ENCODE measurements at places on chromosomes 5 and 9.

GRCh38 chr9:104287253-104287878 is 193.3 kb downstream of the SMC2 start:
- DNase-seq = no peak

GRCh38 chr5:58122848-58123392 is 337.0 kb downstream of the PLK2 start:
- DNase-seq = no peak

DNA sequence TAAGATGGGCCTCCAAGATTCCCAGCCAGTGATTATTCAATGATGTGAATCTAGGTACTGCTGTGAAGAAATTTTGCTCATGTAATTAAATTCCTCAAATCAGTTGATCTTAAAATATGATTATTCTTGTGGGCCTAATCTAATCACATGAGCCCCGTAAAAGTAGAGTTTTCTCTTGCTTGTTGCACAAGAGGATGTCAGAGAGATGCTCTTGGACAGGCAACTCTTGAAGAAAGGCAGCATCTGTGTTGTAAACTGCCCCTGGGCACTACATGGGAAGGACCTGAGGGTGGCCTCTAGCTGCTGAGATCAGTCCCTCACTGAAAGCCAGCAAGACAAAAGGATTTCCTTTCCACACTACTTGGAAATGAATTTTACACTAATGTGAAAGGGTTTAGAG is 132.9 kb downstream of the TRPM3 start:
- DNase-seq = no peak

DNA sequence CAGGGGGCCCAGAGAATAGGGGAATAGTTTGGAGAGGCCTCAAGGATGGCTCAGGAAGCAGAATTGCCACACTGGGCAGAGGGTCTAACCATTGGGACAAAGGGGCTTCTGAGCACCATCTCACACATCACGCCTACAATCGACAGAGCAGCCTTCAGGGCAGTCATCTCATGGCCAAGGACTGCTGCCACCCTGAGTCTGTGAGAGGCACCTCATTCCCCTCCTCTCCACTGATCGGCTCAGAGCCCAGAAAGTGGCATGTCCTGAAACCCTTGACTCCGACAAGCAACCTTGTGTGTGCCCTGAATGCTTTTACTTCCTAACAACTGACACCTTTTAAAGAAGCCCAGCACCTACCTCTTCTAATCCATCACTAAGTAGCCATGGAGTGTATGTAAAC is 128.9 kb upstream of the PTPN3 start:
- DNase-seq = no peak

- DNase-seq = no peak
Observed at GRCh38 chr9:111915425-111915758, 18.8 kb downstream of the UGCG start.

DNA sequence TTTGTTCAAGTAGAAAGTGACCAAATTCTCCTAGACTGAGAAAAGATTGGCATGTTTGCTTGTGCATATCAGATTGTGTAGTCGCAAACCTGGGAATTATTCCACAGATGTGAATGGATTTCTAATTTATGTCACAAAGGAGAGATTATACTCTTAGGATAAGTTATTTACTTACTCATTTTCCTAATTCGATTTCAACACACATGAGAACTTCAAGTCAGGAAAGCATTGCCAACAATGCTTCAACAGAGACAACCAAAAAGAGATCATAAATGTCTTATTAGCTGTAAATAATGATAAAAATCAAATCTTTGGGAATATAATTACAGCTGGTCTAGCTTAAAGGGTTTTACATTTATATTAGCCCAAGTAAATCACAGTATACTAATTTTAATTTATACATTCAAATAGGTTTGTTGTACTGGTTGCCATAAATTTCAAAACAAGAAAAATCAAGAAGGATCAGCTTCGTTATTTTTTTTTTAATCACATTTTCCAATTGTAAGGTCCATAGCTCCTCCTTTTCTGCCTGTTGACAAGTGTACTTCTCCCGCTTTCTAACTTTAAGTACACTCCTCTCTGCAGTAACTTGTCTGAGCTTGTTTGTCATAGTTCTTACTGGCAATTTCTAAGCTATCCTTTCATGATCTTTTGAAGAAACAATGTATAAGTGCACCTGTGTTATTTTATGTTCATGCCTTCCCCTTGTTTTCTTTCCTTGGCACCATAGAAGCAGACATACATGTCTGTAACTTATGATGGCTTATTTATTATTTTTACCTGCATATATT is 246.6 kb downstream of the DEPDC1B start:
- DNase-seq = no peak

GRCh38 chr5:62386824-62387223 is 16.9 kb downstream of the DIMT1 start:
- DNase-seq = no peak

DNA sequence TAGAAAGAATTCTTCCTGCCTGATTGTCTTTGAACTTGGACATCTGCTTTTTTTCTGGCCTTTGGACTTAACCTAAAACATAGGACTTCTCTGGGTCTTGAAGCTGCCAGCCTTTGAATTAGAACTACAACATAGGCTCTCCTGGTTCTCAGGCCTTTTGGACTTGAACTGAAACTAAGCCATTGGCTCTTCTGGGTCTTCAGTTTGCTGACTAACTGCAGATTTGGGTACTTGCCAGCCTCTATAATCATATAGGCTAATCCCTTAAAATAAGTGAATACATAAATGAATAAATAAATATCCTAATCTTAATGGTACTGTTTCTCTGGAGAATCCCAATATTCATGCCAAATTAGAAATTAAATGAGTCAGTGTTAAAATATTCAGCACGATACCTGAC is 473.4 kb upstream of the PAPPA start:
- no peak for DNase-seq

- no peak for DNase-seq
Observed at GRCh38 chr5:72402381-72402890, 82.3 kb downstream of the PTCD2 start.

DNA sequence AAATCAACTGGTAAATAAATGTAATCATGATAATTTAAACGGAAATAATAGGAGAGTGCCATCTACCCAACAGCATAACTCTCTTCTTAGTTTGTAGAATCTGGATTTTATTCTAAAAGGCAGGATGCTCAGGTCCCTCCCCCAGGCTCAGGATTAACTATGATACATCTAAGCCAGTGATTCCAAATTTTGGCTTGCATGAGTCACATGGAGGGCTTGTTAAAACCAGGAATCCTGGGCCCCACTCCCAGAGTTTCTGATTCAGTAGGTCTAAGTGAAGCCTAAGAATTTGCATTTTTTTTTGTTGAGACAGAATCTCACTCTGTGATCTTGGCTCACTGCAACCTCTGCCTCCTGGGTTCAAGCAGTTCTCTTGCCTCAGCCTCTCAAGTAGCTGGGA is 62.3 kb upstream of the ZFR start:
- no peak for DNase-seq

DNA sequence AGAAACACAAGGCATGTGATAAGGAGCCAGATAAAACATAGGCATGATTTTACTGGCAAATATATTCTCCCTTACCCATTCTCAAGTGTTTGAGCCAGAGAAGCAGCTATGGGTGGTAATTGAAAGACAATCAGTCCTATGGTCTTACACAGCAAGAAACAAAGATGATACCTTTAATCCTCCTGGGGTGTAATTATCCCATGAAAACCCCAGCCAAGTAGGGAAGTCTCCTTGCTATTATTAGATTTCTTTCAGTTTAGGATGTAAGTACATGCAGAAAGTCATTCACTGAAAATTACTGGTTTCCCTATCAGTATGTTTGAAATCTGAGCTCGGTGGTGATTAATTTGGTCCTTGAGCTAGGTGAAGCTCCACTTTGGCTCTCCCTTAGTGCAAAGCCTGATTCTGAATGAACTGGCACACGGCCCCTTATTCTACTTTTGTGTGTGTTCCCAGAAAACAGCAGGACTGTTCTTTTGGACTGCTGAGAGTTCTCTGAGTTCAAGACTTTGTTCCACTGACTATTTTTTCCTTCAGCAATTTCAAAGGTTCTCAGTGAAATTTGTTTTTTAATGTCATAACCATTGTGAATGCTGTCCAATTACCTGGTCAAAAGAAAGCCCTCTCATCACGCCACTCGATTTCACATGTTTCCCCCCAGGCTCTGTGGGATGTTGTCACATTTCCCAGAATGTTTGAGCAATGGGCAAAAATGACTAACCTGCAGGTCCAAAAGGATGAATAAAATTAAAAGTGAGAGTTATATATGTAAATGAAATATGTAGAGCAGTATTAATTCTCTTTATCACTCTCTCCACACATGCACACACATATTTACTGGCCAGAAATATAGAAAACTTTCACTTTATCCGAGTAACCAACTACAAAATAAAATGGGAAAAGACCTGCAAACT is 343.0 kb downstream of the RAB3C start:
- DNase-seq = no peak
